NCI-H2171 treated with DMSO at 0.1 percent for 48 hours (cell line): ENCODE measurements at places on chromosomes 4 and X.
A peak's percentile ranks its signal among the peaks of the same experiment; 100 is the strongest.

DNA sequence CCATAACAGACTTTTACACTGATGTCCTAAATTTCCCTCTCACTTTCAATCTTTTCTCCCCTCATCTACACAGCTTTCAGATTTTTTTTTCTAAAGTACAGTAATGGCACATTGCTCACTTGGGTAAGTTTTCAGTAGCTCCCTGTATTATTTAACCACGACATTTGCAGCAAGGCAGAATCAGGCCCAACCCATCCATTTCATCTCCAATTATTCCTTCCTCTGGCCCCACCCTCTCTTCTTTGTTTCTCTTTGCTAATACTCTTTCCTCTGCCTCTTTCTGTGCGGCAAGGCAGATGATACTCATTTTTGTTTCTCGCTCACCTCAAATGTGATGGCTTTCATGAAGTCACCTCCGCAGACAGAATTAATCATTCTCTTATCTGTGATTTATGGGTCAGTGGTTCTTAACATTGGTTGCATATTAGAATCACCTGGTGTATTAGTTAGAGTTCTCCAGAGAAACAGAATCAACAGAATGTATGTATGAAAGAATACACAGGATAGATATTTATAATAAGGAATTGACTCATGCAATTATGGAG lies 43.4 kb upstream of the GATB start:
- DNase-seq, result no peak

- DNase-seq, result no peak
Measured at GRCh38 chrX:69236641-69237040, 71.4 kb upstream of the PJA1 start.

DNA sequence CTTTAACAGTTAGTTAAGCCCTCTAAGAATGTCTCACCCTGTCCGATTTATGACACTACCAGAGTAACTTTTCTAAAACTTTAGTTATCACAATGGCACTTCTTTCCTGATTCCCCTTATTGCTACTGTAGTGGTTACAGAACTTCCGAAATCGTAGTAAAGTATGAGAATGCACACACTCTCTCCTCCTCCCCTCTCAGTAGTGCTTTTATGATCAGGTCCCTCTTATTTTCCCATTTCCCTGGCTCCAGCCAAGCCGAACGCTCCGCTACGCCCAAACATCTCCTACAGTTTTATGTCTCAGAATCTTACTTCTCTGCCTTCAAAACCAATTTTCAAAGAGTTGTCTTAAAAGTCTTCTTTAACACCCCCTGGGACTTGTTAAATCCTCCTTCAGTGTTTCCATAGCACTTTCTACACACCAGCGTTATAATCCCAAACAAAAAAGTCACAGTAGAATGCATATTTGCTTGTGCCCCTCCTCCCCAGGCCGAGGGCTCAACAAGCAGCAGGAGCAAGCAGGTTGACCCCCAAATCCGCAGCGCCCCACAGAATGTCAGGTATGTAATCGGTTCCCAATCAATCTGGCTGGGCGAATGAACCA lies 671 bp downstream of the HPF1 start:
- DNase-seq, result no peak

GRCh38 chr4:15765910-15766697 lies 12.0 kb upstream of the CD38 start:
- no peak for DNase-seq

DNA sequence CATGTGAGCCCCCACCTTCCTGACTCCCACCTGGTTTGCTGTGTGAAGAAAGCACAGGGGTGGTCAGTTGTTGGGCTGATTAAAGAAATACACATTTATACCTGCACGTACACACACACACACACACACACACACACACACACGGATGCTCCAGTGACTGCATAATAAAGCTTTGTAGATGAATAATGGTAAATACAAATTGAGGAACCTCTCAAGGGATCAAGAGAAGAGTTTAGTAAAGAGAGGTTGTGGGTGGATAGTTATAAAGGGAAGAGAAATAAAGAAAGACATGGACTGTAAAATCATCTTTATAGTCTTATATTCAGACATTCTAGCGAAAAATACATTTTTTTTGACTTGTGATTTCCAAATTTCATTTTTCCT lies 144.1 kb downstream of the MGST2 start:
- DNase-seq, result no peak

DNA sequence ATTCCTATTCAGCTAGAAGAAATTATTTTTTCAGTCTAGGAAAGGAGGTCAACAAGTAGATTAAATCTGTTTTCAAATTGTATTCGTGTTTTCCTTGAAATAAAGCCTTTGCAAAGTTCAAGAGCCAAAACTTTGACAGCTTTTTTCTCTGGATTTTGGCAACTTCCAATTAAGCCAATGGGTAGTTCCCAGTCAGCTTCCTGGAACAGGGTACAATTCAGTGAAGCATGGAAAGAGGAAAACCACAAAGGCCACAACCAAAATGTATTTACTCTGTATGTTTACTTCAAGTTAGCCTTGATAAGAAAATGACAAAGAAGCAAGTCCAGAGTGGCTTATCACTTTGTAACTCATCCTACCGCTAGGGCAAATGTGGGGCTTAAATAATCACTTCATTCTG lies 188.6 kb downstream of the COMMD8 start:
- no peak for DNase-seq

DNA sequence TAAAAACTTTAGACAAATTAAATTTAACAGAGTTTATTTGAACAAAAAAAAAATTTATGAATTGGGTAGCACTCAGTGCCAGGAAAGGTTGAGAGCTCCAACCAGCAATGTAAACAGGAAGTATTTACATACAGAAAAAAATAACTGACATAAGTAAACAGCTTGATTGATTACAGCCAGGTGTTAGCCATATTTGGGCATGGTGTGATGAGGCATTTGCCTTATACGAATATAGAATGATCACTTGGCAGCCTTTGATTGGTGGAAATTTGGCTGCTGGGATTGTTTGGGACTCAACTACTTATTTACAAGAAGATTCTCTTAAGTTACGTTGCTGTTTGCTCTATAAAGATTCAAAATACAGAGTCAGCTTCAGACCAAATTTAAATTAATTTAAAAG lies 172.0 kb downstream of the ADAM29 start:
- DNase-seq, result no peak

DNA sequence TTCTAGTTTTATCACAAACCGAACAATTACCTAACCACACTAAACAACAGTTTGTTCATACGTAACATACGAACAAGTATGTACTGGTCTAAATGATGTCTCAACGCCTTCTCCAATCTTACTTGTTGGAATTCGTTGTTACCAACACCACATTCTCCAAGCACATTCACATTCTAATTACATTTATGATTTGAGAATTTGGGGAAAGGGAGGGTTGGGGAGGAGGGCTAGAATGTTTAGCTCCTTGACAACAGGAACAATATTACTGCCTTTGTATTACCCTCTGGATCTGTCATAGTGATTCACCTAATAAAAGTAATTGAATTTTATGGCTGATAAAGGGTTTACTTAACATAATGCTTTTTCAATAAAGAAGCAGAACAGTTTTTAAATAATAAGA lies 24.4 kb downstream of the LCORL start:
- no peak for DNase-seq

- no peak for DNase-seq
Measured at GRCh38 chrX:88944661-88945060, 197.6 kb downstream of the CPXCR1 start.

GRCh38 chr4:111330786-111331185 lies 707.9 kb upstream of the PITX2 start:
- DNase-seq, result no peak

- DNase-seq, result peak; percentile 32
Measured at GRCh38 chr4:182143822-182144625, 99.2 kb upstream of the TENM3 start.

GRCh38 chr4:81628489-81628888 lies 156.8 kb upstream of the RASGEF1B start:
- DNase-seq, result no peak

- DNase-seq, result no peak
Measured at GRCh38 chr4:38279650-38280322, 319.6 kb downstream of the PTTG2 start.

DNA sequence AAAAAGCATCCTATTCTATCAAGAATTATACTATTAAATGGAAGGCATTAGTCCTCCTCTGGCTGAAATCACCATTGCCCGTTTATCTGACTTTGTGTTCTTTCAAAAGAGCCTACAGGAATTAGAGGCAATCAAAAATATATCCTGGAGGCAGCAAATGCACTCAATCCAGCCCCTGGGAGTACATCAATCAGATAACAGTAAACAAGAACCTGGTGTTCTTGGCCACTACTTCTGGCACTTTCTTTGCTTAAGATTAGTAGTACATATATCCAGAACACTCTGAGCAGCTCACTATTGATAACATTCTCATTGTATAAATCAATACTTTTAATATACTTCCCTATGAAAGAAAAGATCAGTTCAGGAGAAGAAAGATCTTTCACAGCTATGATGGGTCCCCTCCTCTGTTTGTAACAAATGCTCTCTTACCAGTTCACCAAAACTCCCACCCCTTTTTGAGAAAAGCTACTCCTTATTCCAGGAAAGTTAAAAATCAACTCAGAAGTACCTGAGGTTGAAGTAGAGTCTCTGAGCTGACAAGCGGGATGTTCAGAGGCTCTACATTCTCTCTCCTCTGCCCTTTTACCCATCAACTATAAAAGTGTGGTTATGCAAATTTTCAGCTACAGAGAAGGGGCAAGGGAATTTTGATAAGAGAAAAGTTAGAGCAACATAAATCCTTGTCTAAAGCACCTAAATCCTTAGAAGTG lies 176.0 kb downstream of the COX18 start:
- no peak for DNase-seq

DNA sequence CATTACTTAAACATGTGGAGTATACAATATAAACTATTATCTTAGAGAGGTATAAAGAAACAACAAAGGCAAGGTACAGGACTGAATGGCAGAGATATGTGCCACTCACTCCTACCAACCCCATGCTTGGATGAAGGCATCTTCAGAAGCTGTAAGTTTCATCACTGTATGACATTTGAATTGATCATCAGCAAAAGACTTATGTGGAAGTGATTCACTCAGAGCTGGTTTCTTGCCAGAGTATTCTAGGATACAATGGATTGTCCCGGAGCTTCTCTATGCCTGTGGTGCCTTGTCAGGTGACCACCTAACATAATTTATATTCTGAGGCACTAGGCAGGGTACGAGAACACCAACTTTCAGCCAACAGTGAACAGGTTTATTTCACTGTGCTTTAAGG lies 392.2 kb downstream of the PPP1R2C start:
- DNase-seq, result no peak

DNA sequence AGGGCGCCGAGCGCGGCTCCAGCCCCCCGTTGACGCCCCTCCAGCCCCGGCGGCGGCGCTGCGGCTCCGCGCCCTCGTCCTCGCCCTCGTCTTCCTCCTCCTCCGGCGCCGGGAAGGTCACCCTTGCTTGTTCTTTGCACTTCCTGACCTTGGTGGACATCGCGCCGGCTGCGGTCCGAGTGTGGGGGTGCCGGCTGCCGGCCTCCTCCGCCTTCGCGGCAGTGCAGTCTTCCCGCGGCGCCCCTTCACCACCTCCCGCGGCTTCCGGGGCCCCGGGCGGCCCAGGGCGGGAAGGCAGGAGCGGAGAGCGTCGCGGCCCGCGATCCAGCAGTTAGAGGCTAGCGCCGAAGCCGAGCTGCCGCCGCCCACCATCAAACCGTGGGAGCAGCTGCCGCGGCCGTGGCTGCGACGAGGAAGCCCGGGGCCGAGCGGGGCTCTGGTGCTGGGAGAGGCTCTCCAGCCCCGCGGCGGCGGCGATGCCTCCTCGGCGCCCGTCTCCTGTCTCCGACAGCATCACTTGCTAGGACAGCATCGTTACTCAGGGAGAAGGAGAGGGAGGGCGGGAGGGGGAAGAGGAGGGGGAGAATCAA lies at the start of gene TRPC3:
Gene TRPC3 (minus strand): TSS at position 540 of the 590 bp plus-strand sequence. CDS start 380 bp downstream, at position 160.
- no peak for DNase-seq

DNA sequence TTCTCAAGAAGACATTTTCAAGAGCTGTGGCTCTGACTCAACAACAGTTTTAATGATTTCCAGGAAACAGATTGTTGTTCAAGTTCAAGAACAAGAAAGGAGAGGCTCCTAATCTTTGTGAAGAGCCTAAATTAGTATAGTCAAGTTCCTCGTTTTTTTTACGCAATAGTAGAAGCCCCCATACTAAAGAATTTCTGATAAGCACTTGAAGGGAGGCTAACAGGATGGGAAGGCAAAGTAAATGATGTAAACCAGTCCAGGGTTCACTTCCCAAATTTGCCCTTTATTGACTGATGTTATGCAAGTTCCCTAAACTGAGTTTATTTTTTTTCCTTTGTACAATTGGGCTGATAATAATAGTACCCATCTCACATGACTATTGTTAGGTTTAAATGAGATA lies 178.2 kb downstream of the RTL9 start:
- DNase-seq, result no peak

- no peak for DNase-seq
Measured at GRCh38 chrX:117996918-117997480, 119.6 kb downstream of the KLHL13 start.

GRCh38 chr4:173492315-173492714 lies 37.7 kb downstream of the HAND2 start:
- DNase-seq, result no peak

GRCh38 chr4:98951710-98952109 lies 22.8 kb upstream of the EIF4E start:
- DNase-seq, result no peak

GRCh38 chr4:23884741-23885140 lies 5.1 kb downstream of the PPARGC1A start:
- DNase-seq, result no peak

GRCh38 chr4:1583051-1583785 lies 100.9 kb downstream of the FAM53A start:
- peak; percentile 3 for DNase-seq

- peak; percentile 79 for DNase-seq
Measured at GRCh38 chr4:84032372-84032771, 466.7 kb downstream of the NKX6-1 start.

DNA sequence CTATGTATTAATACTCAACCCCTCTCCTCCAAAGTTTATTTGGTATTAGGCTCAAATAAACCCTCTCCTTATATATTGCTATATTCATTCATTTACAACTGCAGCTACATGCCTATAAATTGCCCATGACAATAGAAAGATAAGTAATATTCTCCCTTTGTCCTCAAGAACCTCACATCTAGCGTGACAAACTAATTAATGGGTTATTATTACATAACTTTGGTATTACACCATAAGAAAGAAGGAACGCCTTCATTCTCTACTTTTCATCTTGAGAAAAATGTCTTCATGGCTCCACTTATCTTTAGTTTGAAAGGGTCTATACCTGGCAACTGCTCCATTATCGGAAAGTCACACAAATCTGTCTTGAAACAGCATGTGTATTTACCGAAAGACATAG lies 157.7 kb upstream of the RASGEF1B start:
- no peak for DNase-seq
